RWPE2 (cell line): ENCODE measurements at places on chromosomes 6 and 20.

GRCh38 chr6:77457720-77458349, 5.5 kb downstream of the HTR1B start:
- peak; percentile 76 for DNase-seq

GRCh38 chr6:44401138-44401537, 13.6 kb downstream of the CDC5L start:
- no peak for DNase-seq

GRCh38 chr6:134936931-134937330, 13.0 kb downstream of the ALDH8A1 start:
- DNase-seq, result no peak

GRCh38 chr6:6878887-6879585, 228.7 kb upstream of the RREB1 start:
- DNase-seq, result no peak

- DNase-seq, result no peak
These were observed 104.8 kb upstream of the KCNG1 start for GRCh38 chr20:51127713-51128112.

DNA sequence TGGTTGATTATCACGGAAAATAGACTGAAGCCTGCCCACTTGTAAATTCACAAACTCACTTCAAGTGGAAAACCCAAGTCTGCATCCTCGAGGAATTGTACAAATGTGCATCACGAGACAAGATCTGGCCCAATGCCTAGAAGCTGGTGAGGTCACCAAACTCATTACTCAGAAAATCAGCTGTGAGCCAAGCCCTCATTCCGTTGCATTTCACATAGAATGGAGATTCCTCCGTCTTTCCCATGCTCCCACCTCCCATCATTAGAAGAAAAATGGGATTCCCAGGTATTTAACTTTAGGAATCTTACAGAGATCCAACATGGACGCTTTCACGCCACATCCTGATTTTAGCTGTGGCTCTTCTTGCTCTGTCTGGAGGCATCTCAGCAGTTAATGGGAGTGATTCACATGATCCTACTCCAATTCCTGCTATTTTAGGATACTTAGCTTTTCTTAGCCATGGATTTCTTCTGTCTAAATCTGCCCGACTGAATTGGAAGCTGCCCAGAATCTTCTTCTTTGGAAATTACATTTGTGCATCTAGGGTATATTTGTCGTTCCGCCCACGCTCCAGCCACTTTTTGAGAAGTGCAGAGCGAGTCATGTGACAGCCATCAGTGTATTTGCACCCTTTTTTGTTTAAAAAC, 68.7 kb upstream of the STMND1 start:
- no peak for DNase-seq

GRCh38 chr6:108570517-108570916, 9.8 kb downstream of the FOXO3 start:
- DNase-seq, result no peak

- no peak for DNase-seq
These were observed 501.9 kb upstream of the IRAK1BP1 start for GRCh38 chr6:78365473-78365872.

DNA sequence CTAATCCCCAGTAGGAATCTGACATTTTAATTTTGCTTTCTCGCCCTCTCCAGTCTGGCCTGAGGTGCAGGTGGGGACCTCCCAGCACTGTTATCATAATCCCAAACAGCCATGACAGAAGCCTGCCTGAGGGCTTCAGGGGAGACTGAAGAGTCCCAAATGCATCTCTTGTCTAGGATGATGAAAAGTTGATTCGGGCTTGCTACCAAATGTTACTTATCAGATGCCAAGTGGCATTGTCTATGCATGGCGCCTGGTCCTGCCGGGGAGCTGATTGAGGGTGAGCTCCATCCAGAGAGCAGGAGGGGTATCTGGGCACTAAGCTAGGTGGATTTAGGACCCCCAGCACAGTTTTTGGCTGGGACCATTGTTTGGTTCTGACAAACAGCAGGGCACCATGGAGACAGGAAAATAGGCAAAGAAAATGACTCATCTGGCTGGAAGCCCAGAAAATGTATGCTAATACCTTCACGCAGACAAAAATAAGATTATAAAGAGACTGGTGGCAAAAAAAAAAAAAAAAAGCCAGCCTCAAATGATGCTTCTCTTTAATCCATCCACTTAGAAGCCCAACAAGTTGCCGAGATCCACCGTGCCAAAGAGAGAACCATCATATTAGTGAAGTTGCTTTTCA, 513.7 kb upstream of the SULF2 start:
- peak; percentile 93 for DNase-seq

DNA sequence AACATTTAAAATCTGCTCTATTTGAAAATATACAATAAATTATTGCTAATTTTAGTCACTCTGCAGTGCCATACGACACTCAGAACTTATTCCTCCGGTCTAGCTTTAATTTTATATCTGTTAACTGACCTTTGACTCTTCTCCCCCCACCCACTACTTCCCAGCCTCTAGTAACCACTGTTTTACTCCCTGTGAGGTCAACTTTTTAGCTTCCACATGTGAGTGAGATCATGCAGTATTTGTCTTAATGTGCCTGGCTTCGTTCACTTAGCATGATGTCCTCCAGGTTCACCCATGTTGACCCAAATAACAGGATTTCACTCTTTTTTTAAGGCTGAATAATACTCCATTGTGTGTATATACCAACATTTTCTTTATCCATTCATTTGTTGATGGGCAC, 80.8 kb downstream of the RPP40 start:
- DNase-seq, result no peak

- DNase-seq, result peak; percentile 85
These were observed 90.7 kb upstream of the CCDC28A start for GRCh38 chr6:138682704-138683527.

DNA sequence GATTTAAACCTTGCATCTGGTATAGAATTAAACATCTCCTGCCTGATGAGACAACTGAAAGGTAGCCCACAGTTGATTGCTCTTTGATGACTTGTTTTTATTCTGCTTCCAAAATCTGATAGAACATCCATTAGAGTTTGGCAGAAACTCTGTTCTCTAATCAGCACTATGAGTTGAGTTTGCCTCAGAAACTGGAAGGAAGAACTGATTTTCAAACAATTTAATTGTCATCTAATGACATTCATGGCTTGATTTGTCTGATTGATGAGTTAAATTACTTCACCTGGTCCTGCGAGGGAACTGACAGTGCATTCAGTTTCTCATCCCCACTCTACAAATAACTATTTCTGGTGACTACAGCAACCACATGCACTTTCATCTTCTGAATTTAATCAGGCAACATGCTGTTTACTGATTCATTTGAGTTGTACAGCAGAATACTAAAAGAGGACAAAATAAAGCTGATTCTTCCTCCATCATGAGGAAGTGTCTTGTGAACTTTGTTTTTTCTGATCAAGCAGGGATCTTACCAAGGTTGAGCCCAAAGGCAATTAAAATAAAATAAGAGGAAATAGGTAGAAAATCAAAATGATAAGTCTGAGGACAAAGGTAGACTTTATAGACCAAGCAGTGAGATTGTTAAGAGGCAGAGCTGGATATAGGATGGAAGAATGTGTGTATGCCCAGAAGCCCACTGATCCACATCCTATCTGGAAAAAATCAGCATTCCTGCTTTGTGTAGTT, 15.7 kb upstream of the MRAP2 start:
- no peak for DNase-seq

DNA sequence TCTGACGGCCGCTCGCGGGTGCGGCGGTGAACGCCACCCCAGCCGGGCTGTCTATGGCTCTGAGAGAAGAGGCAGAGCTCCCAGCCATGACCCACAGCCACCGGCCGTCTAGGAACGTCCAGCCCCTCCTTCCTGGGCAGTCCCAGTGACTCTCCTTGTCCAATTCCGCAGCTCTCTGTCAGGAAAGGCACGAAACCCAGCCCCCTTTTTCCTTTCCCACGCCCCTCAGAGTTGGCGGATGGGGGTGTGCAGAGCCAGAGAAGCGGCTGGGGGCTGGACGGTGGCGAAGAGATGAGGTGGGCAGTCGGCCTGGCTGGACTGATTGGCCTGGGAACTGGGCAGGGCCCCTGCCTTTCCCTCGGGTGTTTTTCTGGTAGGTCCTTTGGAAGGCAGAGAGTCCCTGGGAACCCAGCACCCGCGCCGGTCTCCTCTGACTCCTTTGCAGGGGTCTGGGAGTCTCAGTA, 1.5 kb downstream of the EBF4 start:
- DNase-seq, result no peak

DNA sequence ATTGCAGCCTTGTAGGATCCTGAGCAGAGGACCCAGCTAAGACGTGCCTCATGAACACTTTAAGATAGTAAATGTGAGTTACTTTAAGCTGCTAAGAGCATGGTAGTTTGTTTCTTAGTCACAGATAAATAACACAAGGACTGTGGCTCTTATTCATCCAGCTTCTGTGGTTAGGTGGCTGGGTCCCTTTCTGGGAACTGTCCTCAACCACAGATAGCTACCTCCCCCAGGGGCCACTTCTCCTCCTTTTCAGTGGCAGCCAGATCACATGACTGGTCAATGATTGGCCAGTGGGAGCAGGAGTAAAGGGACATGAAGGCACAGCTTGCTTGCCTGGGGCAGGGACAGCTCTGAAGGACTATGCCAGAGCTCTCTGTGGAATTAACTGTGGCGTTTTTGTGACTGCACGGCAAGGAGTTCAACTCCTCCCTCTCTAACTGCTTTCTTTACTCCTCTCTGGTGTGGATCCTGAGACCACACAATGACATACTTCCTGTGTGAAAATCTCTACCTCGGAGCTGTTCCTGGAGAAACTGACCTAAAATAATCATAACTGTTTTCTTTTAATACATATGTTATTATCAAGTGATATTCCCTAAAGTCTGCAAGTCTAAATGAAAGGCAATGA, 76.5 kb downstream of the NRN1 start:
- no peak for DNase-seq

DNA sequence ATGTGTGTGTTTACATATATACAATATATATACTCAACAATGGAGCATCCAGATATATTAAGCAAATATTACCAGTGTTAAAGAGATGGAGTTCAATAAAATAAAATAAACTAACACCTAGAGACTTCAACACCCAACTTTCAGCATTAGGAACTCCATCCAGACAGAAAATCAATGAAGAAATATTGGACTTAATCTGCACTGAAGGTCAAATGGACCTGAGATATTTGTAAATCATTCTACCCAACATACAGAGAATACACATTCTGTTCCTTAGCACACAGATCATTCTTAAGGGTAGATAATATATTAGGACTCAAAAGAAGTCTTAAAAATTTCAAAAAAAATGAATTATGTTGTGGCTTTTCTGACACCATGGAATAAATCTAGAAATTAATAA, 832.3 kb upstream of the ADGRB3 start:
- DNase-seq, result no peak

DNA sequence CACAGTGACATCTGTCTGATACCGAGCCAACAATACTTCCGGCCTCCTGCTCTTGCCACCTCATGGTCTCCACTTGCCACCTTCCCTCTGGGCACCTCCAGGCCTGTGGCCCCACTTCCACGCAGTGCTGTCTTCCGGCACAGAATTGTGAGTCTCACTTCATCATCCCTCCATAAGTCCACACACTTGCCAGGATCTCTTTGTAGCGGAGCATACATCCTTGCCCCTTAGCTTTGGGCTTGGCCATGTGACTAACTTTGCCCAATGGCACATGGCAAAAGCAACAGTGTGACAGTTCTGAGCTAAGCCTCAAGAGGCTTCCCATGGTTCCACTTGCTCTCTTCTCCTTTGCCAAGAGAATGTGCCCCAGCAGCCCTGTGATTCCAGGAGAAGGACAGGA, 4.5 kb upstream of the C20orf202 start:
- DNase-seq, result no peak

GRCh38 chr20:38203981-38204357, 38.9 kb upstream of the TGM2 start:
- no peak for DNase-seq

DNA sequence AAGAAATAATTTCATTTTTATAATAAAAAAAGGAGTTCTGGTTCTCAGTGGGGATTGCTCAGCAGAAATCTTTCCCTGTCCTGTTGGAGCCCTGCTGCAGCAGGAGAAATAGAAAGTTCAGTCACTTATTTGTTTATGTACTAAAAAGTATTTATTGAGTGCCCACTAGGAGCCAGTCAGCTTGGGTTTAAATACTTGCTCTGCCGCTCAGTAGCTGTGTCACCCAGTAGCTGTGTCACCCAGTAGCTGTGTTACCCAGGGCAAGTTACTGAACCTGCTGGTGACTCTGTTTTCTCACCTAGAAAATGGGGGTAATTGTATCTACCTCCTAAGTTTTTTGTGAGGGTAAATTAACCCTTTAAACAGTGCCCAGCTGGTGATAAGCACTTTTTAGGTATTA, 32.9 kb downstream of the FOXF2 start:
- DNase-seq, result no peak
